ENCODE measurements at places on chromosomes 2 and 18. TPM values are rescaled to one million over a fixed set of nuclear protein-coding genes. Genes with fewer than 3 reads are reported as not detected.

GRCh38 chr18:21117409-21118131, 6.0 kb upstream of the ROCK1 start:
- H3K27ac ChIP-seq: no peak overlapping the region
- no peak for DNase-seq
- H3K4me1 ChIP-seq: peaks cover 1% of the 10 kb centered on the region
- H3K36me3 ChIP-seq: no peaks in the 10 kb centered on the region

The KCNIP3 gene
- total RNA-seq: 21.4 TPM

- no peaks in the 10 kb centered on the region for H3K27me3 ChIP-seq
- no peak overlapping the region for H3K4me3 ChIP-seq
- H3K4me1 ChIP-seq: no peaks in the 10 kb centered on the region
- no peak overlapping the region for H3K27ac ChIP-seq
Measured at GRCh38 chr2:28754321-28754720, 2.7 kb downstream of the PPP1CB start.

- peaks cover 19% of the 10 kb centered on the region for H3K27me3 ChIP-seq
- H3K4me3 ChIP-seq: no peak overlapping the region
- H3K27ac ChIP-seq: no peak overlapping the region
- no peak for DNase-seq
Measured at GRCh38 chr2:10002109-10002508, 41.2 kb upstream of the KLF11 start.

The MC4R gene
- 0.33 TPM for total RNA-seq

DNA sequence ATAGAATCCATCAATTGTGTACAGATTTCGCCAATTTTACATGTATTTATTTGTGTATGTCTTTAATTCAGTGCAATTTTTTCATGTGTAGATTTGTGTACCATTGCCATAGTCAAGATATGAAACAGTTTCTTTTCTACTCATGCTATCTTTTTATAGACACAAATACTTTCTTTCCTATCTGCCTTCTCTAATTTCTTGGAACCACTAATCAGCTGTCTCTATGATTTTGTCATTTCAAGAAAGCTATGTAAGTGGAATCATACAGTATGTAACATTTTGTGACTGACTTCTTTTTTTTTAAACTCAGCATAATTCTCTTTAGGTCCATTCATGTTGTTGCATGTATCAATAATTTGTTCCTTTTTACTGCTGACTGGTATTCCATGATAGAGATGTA, 33.3 kb downstream of the KIAA1328 start:
- H3K27me3 ChIP-seq: no peaks in the 10 kb centered on the region
- H3K36me3 ChIP-seq: no peaks in the 10 kb centered on the region
- DNase-seq: no peak
- no peaks in the 10 kb centered on the region for H3K4me1 ChIP-seq
- H3K27ac ChIP-seq: no peak overlapping the region
